ENCODE measurements at places on chromosomes 3 and 15.

GRCh38 chr3:135975053-135975452, 9.5 kb downstream of the PPP2R3A start:
- no peak for DNase-seq

- DNase-seq, result peak; percentile 67
Measured at GRCh38 chr15:57138349-57138788, 219.9 kb downstream of the TCF12 start.

- DNase-seq, result no peak
Measured at GRCh38 chr3:105103139-105103538, 263.6 kb upstream of the ALCAM start.

DNA sequence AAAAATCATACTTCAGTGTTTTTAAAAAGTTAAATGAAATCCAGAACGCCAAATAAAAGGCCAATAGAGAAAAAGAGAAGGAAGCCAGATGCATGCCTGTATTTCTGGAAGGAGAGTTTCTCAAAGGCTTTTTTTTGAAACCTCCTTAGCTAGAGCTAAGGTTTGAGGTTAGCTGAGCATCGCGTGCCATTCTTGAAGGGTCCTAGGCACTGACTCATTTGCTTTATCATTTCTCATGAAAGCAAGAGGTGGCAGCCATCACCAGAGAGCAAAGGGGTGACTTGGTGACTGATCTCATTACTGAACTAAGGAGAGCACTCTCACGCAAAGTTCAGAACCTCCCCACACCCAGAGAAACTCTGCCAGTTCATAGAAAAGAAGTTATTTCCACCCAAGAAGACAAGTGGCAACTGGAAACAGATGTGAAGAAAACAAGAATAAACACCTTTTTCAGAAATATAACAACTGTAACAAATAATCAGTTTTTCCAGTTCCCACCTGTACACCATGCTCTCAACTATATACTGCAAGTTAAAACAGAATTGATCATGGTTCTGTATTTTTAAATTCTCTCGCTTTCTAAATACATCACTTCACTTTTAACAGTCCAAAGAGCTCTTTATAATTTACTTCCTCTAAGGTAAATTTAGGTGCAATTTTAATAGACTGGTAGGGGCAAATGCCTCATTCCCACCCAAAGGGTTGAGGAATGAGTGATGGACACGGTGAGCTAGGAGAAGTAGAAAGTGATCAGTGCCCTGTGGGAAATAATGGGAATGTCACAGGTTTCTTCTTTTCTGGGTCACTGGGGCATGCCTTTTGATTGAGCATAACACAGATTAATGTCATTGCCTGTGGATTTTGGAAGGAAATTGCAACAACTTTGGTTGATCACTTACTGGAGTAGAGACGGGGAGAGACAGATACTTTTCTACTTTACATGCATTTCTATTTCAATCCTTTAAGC, 24.7 kb downstream of the GPR15 start:
- DNase-seq, result no peak

DNA sequence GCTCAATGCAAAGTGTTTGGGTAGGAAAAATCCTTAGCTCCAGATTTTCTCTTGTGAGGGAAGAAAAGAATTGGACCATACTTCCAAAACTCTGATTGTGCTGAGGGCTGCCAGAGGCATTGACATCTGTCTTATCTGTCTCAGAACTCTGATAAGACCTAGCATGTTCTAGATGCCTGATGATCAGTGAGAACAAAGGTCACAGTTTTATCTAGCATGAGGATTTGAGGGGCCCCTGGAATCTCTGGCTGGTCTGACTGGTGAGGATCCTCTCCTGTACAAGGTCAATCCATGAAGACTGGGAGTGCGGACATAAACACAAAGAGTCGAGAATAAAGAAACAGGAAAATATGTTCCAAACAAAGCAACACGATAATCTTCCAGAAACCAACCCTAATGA, 40.1 kb downstream of the GPR149 start:
- no peak for DNase-seq

GRCh38 chr3:143172795-143173145, 53.2 kb downstream of the CHST2 start:
- no peak for DNase-seq

GRCh38 chr3:41339758-41340157, 140.5 kb downstream of the CTNNB1 start:
- DNase-seq, result no peak

- DNase-seq, result no peak
Measured at GRCh38 chr3:48415251-48415953, 14.5 kb downstream of the PLXNB1 start.

GRCh38 chr3:15116032-15116669, 17.2 kb upstream of the RBSN start:
- DNase-seq, result no peak

- no peak for DNase-seq
Measured at GRCh38 chr3:16203031-16203430, 28.6 kb downstream of the GALNT15 start.

DNA sequence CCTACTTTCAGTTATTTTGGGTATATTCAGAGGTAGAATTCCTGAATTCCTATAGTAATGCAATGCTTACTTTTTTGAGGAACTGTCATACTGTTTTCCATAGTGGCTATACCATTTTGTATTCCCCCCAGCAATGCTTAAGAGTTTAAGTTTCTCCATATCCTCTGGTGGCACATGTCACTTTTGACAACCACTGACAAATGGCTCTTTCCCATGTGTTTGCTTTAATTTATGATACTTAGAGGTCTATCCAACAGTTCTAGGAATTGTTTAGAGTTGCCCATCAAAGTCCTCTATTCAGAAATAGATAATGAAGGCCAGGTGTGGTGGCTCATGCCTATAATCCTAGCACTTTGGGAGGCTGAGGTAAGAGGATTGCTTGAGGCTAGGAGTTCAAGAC, 128.9 kb upstream of the CFAP20DC start:
- no peak for DNase-seq

DNA sequence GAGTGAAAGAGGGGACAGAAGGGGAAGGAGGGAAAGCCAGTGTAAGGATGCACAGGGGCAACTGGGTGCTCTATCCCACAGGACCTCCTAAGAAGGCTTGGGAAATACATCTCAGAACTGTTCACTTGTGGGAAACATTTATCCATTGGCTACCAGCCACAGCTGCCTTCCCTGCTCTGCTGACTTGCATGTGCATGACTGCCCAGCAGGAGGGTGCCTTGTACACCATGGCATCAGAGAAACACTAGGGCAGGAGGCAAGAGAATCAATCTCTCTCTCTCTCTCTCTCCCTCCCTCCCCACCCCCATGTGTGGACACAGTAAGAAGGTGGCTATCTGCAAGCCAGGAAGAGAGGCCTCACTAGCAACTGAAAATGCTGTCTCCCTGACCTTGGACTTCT, 62.9 kb upstream of the ZBTB38 start:
- DNase-seq, result no peak
